NAMALWA (cell line): ENCODE measurements at places on chromosomes 4 and X.
A peak's percentile ranks its signal among the peaks of the same experiment; 100 is the strongest.

GRCh38 chr4:175970072-175970471 is 95.6 kb upstream of the WDR17 start:
- DNase-seq: no peak

- DNase-seq: no peak
Observed at GRCh38 chr4:7344636-7345155, 90.0 kb downstream of the PSAPL1 start.

GRCh38 chr4:56821381-56822243 is at the start of gene SPINK2:
SPINK2 (minus strand) TSS chr4:56821701; CDS start chr4:56821662, 39 bp downstream.
- peak; percentile 60 for DNase-seq

GRCh38 chr4:39976945-39977488 is 694 bp downstream of the PDS5A start:
- peak; percentile 60 for DNase-seq

GRCh38 chr4:16824278-16824806 is 74.1 kb downstream of the LDB2 start:
- no peak for DNase-seq

DNA sequence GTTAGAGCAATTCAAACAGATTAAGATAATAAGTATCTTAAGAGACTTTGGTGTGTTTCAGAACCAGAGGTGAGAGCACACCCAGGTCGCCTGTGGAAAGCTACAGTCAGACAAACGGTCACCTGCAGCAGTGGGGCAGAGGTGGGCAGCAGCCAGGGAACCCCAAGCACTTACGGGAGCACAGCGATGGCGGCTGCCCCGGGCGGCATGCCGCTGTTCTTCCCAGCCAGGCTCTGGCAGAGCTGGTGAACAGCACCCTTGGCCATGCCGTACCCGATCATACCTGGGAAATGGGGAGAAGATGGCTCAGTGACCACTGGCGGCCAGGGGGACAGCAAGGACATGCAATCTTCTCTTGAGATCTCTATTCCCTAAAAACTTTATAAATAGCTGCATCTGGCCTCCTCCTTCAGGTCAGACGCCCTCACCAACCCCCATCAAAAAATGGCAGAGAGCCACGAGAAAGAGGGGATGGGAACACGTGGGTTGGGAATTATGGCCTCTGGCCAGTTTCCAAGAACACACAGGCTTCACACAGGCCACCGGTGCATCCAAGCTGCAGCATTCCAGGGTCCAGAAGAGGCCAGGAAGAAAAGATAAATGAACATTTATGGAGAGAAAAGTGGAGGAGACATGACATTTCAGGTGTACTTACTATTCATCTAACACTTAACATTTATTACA is 19.7 kb downstream of the QDPR start:
- no peak for DNase-seq

DNA sequence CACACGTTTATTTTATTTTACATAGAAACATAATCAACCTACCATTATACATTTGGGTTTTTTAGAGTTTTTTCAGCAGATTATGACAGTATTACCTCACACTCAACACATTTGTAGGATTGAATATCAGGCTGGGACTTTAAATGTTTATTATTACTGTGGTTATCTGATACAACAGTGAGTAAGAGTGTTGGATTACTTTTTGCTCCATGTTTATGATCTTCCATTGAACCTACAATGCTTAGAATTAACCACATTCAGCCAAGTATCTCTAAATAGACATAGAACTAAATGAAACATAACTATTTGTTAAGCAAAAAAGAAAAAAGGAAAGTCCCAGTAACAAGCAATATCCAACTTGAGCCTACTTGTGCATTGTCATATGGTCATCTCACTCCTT is 607.4 kb upstream of the PITX2 start:
- no peak for DNase-seq

DNA sequence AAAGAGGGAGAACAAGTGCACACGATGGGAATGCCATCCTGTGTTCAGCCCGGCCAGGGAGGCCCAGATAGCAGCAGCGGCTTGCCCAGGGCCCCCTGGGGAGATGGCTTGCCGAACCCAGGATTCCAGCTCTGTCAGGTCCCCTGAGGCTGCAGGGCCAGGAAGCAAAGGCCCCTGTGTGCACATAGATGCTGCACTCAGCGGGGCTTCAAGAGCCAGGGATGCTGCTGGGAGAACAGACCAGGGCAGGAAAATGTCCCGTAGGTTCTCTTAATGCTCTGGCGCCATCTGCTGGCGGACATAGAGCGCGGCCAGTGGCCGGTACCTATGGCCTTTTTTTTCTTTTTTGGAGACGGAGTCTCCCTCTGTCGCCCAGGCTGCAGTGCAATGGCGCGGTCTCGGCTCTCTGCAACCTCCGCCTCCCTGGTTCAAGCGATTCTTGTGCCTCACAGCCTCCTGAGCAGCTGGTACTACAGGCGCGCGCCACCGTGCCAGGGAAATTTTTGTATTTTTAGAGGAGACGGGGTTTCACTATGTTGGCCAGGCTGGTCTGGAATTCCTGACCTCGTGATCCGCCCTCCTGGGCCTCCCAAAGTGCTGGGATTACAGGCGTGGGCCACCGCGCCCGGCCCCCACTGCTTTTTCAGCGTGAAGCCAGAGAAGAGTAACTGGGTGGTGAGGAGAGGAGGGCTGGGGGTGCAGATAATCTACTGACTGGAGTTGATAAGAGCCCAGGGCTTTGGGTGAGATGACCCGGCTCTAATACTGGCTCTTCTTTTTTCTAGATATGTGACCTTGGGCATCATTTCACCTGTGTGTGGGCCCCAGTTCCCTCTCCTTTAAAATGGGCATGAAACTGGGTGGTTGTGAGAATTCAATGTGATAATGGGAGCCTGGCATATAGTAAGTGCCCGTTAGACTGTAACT is 22.5 kb downstream of the MED28 start:
- DNase-seq: peak; percentile 85

DNA sequence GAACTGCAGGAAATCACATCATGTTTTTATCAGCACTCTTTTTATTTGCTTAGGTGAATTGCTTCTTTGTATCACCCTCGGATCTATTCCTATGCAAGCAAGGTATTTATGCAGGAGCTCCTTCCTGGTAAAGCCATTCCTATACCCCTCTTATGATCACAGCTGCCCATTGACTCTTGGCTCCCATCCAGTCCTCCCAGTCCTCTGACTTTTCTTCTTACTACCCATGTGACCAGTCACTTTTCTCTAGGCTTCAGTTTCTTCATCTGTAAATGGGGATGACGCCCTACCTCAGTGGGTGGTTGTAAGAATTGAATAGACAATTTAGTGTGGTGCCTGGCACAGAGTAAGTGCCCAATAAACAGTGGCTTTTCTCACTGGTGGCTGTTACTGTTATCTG is 144.9 kb downstream of the FHIP1A start:
- DNase-seq: no peak

- DNase-seq: no peak
Observed at GRCh38 chrX:123847056-123847455, 12.8 kb upstream of the XIAP start.

- DNase-seq: no peak
Observed at GRCh38 chr4:154574311-154574710, 11.5 kb downstream of the FGB start.

- no peak for DNase-seq
Observed at GRCh38 chrX:2784026-2784425, 32.2 kb downstream of the XG start.

DNA sequence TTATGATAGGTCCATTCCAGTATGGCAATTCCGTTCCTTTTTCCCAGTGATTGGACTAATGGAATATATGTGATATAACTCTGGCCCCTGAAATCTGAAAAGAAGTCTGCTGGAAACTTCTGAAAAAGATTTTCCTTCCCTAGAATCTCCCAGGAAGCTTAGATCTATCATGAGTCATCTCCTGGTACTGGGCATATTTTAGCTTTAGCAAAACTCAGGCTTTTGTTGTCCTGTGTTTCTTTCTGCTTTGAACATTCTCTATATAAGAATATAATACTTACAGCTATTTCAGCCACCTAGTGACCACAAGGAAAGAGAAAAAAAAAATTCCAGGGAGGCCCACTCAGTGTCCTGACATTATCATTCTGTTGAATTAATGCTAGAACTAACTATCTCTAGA is 597.2 kb upstream of the GRIA3 start:
- no peak for DNase-seq

GRCh38 chr4:1130316-1131186 is 17.2 kb upstream of the RNF212 start:
- DNase-seq: peak; percentile 89

GRCh38 chr4:94680176-94680862 is 77.4 kb upstream of the BMPR1B start:
- DNase-seq: no peak

- no peak for DNase-seq
Observed at GRCh38 chr4:81627590-81627989, 155.9 kb upstream of the RASGEF1B start.

GRCh38 chrX:123169247-123169901 is 14.7 kb upstream of the GRIA3 start:
- DNase-seq: no peak

GRCh38 chrX:12804655-12805054 is 13.4 kb downstream of the PRPS2 start:
- DNase-seq: no peak

GRCh38 chr4:10460313-10461047 is 3.3 kb upstream of the ZNF518B start:
- no peak for DNase-seq

DNA sequence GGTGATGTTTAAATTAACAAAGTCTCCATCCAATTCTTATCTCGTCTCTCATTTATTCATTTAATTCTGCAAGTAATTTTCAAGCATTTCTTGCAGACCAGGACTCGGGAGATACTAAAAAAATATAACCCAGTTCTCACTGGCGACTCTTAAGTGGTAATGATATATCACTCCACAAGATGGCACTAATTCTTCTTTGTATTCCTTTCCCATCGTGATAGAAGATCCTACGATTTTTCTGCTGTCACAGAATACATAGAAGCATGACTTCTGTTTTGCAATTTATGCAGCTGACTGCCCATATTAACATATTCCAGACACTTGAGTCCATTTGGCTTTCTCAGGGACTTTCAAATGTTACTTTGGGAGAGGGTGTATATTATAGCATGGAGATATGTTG is 64.0 kb upstream of the FGF13 start:
- peak; percentile 34 for DNase-seq

DNA sequence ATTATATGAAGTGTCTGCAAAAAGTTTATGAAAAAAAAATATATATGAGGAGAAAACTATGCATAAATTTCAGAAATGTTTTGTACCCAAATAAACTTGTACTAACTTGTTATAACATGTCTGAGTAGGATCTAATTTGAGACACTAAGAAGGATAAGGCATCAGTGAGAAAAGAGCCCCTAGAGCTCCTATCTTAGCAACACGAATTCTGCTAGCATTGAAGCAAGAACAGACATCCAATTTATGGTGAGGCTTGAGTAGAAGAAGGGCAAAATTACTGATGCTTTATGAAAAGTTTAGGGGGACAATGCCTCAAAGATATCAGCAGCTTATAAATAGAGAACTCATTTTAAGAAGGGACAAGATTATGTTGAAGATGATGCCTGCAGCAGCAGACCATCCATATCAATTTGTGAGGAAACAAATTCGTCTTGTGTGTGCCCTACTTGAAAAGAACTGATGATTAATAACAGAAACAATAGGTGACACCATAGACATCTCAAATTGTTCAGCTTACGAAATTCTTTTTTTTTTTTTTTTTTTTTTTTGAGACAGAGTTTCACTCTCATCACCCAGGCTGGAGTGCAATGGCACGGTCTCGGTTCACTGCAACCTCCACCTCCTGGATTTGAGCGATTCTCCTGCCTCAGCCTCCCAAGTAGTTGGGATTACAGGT is 35.7 kb upstream of the ADAM29 start:
- DNase-seq: peak; percentile 4

DNA sequence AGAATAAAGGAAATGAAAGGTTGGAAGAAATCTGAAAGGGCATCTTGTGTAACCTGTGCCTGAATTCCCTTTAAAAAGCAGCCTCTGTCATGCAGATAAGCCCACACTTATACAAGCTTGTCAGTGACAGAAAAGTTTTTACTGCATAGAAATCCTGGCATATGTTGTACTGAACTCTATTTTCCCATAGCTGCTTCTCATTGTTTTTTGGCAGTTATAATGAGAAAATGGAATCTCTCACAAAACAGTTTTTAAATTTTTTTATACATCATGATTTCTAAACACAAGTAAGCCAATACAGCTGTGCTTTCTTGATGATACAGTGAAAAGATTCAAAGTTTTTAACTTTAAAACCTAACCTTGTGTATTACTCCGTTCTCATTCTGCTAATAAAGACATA is 511.4 kb upstream of the ARX start:
- DNase-seq: no peak

- DNase-seq: peak; percentile 93
Observed at GRCh38 chr4:174928174-174928573, 10.0 kb downstream of the ADAM29 start.

DNA sequence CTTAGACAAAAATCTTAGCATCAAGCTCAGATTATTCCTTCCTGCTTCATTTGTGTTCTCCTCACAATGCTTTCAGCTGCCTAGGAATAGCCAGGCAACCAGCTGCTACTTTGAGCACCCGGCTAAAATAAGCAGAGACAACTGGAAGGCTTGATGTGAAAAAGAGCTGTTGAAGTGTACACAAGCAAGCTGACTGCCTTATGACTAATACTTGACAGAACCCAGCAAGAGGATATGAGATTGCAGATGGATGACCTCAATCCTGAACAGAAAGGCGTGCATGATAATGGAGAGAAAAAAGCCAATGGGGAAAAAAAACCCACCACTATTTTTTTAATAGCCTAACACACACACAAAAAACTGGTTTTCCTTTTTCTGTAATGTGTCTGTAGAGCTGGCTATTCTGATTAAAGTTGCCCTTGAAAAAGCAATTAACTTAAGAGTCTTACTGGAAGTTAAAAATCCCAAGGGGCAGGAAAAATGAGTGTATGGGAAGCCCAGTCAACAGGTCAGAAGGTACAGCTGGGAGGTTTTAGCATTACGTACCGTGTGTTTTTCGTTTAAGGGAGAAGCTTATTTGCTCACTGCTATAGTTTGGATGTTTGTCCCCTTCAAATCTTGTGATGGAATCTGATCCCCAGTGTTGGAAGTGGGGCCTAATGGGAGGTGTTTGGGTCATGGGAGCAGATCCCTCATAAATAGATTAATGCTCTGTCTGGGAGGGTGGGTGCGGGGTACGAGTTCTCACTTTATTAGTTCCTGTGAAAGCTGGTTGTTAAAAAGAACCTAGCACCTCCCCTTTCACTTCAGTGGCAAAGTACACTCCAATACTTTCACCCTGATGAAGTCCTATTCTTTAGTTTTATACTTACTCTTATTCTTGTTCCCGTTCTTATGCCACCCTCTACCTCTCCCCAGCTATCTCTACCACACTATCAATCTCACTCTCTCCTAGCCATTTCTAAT is 37.1 kb upstream of the HERC6 start:
- no peak for DNase-seq

- DNase-seq: no peak
Observed at GRCh38 chrX:45758738-45759397, 558.2 kb upstream of the DIPK2B start.

GRCh38 chr4:145484225-145484846 is 2.7 kb downstream of the SMAD1 start:
- peak; percentile 50 for DNase-seq

- no peak for DNase-seq
Observed at GRCh38 chr4:7786040-7786439, 153.6 kb downstream of the AFAP1 start.
